ENCODE measurements at places on chromosomes 7 and 10.

DNA sequence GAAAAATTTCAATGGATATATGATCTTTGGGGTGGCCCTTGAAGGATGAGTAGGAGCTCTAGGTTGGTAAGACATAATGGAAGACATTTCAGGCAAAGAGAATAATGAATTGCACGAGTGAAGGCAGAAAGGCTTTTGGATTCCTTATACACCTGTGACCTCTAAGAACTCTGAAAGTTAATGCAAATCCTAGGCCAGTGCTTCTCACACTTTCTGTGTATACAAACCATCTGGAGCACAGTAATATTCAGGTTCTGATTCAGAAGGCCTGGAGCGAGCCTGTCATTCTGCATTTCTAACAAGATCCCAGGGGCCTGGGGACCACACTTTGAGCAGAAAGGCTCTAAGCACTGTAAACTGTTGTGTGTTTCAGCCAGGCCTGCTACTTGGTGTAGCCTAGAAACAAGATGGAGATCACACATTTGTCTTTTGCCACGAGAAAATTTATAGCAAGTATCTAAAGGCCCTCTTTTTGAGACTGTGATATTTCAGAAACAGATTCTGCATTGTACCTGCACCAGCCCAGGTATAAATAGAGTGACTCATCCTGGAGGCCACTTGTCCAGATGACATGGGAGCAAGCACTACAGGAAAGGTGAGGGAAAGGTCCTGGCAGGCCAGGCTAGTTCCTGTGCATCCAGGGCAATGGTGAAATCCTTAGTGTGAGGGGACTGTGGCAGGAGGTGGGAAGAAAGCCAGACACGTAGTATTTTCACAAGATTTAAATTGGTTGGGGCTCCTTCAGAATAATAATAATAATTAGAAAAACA is 24.4 kb downstream of the MRPS33 start:
- no peak for DNase-seq

DNA sequence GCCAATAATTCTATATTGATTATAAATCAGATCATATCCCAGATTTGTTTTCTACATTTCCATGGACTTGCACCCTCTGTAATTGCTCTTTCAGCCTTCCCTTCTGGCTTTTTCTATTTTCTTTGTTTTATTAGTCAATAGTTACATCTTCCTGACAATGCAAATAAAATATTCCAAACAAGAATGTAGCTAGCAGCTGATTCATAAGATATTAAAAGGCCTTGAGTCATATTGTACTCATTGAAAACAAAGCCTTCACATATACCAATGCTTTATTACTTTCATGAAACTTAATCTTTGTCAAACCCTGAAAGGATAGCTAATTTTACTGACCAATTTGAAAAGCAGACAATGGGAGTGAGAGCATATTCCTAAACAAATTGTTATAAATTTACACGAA is 10.7 kb upstream of the SFMBT2 start:
- DNase-seq: no peak

DNA sequence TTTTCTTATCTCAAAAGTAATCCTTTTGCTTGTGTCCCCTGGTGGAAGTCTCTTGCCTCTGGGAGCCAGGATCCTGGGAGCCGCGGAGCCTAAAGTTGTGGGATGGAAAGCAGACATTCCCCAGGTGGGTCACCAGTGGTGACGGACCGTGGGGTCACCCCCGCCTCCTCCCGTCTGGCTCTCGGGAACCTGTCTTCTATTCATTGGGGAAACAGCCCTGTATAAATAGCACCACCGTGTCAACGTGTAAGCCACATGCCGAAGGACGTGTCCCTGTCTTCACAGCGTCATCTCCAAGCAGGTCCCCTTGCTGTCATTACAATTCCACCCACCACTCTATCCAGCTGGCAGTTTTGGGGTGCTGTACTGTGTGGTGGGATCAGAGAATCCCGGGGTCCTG is 87.5 kb downstream of the ELFN1 start:
- DNase-seq: no peak

DNA sequence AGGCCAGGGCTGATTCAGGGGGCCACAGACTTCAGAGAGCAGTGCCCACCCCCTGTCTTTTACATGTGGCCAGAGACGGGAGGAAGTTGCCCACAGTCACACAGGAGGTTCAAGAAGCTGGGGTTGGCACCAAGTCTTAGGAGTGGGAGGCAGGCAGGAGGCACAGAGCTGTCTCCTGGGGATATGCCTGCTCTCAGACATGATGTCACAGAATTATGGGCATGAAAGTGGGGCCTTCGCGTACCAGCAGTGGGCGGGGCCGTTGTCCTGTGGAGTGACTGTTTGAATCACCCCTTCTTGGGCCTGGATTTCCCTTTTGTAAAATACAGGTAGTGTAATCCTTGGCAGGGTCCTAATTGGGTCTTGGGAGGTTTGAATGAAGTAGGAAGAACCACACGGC is 81.2 kb upstream of the PPIF start:
- DNase-seq: no peak

DNA sequence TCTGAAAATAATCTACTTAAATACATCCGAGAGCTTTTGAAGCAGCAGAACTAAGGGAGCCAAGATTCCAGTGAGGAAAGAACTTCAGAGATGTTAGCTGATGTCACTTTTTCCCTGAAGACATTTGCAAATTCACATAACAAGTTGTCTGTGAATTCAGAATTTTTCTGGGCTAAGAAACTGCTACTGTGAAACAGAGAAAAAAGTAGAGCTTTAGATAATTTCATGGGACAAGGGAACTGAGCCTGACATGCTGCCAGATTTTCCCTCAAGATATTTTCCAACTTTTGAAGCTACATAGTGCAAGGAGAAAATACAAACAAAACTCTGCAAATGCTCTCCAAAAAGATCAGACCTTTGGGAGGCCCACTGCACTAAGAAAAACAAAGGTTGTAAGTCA is 484.2 kb downstream of the ANKRD7 start:
- DNase-seq: no peak

- DNase-seq: no peak
Observed at GRCh38 chr7:26467541-26467940, 175.9 kb downstream of the SNX10 start.

- no peak for DNase-seq
Observed at GRCh38 chr10:117884592-117884991, 162.1 kb downstream of the RAB11FIP2 start.

DNA sequence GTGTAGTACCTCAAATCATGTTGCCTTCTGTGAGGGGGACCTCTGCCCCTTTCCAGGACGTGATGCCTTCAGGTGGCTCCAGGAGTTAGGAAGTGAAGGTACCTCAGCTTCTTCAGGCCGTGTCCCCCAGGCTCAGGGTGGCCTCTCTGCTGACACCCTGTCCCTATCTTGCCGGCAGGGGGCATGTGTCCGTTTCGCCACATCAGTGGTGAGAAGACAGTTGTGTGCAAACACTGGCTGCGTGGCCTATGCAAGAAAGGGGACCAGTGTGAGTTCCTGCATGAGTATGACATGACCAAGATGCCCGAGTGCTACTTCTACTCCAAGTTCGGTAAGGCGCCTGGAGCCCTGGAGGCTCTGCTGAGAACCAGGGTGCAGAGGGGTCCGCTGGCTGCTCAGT is 9.2 kb downstream of the CPSF4 start:
- DNase-seq: no peak

- DNase-seq: no peak
Observed at GRCh38 chr10:111784436-111784835, 399.1 kb downstream of the GPAM start.

DNA sequence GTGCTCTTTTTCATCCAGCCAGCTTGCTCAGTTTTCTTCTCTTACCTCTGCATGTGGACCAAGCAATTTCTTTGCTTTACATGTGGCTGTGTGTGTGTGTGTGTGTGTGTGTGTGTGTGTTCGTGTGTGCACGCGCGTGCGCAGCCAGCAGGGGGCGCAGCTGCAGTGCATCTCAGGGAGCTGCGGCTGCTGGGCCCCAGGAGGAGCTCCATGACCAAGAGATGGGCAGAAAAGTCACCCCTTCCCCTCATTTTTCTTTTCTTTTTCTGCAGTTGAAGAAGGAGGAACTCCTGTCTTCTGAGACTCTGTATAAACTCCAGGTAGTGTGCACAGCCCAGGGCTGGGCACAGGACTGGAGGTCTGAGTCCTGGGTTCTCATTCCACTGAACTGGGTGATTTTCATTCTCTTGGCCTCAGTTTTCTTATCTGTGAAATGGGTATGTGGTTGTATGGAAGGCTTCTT is 41.8 kb downstream of the BLNK start:
- peak; percentile 0 for DNase-seq

DNA sequence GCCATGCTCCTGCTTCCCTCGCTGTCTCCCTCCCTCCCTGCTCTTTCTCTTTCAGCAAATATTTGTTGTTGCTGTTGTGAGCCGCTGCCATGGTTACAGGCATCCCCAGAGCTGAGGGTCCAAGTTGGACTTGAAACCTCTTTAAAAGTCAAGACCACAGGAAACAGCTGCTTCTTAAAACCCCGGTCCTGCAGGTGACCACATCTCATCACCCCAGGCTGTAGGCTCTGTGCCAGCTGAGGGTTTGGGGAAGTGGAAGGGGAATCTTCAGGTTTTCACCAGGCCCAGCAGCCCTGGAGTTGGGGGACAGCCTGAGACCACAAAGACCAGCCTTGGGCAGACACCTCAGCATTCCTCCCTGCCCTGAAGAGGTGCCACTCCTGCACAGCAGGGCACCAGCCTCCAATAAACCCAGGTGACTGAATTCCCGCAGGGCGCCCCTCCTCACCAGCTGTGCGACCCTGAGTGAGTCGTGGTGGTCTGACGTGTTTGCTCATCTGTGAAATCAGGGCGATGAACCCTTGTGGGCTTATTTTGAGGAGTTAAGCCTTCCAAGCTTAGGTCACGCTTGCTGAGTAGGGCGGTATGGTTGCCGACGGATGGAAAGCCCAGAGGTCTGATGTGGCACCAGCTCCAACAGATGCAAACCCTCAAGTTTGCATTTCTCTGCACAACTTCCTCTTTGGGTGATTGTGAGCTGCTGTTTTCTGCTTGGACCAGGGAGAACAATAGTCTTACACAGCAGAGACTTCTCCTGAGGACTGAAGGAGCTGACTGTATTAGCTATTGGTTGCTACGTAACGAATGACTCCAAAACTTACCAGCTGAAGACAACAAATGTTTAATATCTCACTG is 24.8 kb downstream of the NPTX2 start:
- DNase-seq: peak; percentile 33

GRCh38 chr7:54921116-54921515 is 97.7 kb upstream of the EGFR start:
- DNase-seq: no peak

DNA sequence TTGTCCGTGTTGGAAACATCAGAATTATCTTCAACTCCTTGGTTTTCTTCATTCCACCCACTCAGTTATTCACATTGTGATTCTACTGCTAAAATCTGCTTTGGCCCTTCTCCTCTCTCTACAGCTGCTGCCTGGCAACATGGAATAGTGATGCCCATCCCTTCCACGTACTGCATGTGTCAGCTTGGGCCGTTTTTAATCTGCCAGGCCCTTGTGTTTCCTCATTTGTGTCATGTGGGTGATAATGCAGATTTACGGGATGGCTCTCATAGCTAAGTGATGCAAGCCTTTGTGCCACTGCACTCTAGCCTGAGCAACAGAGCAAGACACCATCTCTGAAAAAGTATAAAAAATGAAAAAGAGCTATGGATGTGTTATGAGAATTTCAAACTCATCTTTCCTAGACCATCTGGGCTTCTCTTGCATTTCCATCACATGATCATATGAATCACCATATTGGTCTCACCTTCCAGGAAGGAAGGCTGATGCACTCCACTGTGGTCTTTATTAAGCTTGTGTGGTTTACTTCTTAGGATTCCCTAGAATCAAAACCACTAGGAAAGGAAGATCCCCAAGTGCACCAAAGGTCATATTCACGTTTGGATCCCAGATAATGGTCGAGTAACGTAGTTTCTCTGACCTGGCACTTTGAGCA is 20.6 kb upstream of the CELF2 start:
- no peak for DNase-seq

GRCh38 chr7:18624459-18624858 is 128.9 kb downstream of the HDAC9 start:
- no peak for DNase-seq

DNA sequence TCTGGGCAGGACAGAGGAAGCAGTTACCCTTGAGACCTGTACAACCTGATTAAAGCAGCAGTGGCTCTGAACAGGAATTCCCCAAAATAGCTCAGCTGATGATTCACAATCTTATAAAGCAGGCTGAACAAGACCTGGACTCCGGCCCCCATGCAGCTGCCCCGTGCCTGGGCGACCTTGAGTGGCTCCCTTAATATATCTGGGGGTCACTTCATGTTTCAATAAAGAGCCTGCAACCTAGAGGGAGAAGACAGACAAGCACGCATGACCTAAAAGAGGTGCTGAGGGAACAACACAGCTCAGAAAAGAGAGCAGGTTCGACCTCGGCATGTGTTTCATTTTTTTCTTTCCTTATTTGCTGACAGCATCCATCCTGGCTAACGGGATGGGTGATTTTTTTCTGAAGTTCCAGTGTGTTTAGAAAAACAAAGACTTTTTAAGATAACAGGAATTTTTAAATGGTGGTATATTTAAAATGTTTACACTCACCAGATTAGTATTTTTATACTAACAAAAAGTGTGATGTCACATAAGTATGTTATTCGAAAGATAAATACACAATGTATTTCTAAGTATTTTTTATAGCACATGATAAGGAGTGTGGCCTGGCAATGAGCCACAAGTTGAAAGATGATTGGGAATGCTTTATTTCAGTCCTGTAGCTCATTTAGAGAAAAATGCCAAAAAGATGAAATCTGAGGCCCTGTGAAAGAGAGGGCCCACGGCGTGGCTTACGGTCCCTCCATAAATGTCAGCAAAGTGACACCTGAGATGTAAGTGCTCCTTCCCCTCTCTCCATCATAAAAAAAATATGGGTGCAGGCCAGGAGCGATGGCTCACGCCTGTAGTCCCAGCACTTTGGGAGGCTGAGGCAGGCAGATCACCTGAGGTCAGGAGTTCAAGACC is 161.3 kb downstream of the SLIT1 start:
- no peak for DNase-seq

DNA sequence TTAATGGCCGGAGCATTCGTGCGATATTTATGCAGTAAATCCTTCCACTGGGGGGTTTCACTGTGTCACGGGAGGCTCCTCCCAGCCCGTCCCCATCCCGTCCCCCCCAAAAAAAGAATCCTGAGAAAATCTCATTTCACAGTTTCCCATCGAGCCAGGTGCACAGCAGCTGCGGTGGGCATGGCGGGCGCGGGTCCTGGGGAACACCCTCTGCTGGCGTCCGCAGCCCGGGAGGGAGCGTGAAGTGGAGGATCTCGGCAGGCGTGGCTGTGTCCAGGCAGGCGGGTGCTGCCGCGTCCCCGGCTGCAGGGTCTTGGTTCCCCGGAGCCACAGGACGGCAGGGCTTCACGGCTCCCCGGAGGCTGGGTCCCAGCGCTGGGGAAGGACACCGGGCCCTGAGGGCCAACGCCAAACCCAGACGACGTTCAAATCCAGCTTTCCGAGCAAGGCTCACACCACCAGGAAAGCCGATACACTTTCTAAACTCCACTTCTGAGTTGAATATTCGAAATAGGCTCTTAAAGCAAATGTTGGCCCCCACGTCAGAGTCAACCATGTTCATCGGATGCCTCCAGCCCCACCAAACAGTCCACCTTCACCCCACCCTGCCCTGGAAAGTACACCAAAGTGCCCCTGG is 55.7 kb downstream of the PDGFA start:
- DNase-seq: no peak

Measured in NCI-H2107 (cell line).